ENCODE measurements at places on chromosomes 4 and X. TPM values are rescaled to one million over a fixed set of nuclear protein-coding genes. Genes with fewer than 3 reads are reported as not detected.

Gene CHRDL1
- total RNA-seq = not detected

Gene FAM47A
- not detected for total RNA-seq

Gene SPANXA1
- total RNA-seq = not detected

Gene RHOXF1
- total RNA-seq = not detected

Gene TLR10
- total RNA-seq = not detected

Gene AADAT
- 4.7 TPM for total RNA-seq

Gene SORBS2
- total RNA-seq = 1.2 TPM

Gene RAI2
- total RNA-seq = not detected

Gene UGT2B17
- total RNA-seq = not detected

Gene RFC1
- total RNA-seq = 27.2 TPM

Gene ADH1C
- 0.08 TPM for total RNA-seq

Gene GATB
- 20.5 TPM for total RNA-seq
